ENCODE measurements at places on chromosomes 7 and 10.

GRCh38 chr10:120426306-120426705 lies 30.7 kb upstream of the PLPP4 start:
- DNase-seq = no peak

DNA sequence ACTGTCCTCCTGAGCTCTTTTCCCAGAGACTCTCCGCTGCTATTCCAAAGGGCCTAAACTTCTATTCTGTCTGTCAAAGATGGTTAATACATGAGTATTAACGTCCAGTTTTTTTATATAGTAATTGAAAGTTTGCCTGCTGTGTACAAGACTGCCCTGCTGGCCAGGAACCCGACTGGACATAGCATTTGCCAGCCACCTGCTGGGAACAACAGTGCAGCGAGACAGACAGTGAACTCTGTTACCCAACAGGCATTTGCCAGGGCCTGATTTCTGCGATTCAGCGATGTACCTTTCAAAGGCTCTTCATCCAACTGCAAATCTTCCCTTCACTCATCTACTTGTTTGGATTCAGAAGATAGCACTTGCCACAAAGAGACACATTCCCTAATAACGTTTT lies 128.8 kb upstream of the SEM1 start:
- no peak for DNase-seq

DNA sequence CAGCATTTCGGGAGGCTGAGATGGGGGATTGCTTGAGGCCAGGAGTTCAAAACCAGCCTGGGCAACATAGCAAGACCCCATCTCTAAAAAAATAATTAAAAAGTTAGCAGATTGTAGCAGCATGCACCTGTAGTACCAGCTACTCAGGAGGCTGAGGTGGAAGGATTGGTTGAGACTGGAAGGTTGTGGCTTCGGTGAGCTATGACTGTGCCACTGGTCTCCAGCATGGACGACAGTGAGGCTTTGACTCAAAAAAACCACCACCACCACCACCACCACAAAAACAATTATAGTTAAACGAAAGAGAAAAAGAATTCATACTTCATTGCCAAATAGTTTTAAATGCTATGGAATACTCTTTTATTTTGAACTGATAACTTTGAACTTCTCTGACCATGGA lies 63.4 kb downstream of the VTI1A start:
- DNase-seq = no peak

DNA sequence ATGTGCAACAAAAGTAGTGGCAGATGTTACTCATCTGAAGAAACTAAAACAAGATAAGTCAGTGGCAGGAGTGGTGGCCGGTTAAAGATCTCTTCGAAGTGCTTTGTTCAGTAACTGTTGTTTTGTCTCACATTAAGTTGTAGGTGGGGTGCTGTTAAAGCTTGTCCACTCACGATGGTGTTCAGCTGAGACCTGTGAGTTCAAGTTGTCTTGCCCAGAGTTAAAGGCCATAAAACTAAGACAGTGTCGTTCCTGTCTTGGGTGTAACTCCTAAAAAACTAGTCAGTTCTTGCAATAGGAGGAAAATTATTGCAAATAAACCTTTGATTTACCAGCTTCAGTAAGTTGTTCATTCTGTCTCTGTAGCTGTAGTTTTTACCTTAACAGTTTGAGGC lies 857 bp upstream of the FOXP2 start:
- no peak for DNase-seq

- no peak for DNase-seq
These were observed 367.6 kb downstream of the HGF start for GRCh38 chr7:81402227-81402626.

All from T-helper 9 cell (primary cell).